Muscle of leg (tissue), 16 donors: ENCODE measurements at places on chromosomes 12 and 14. TPM values are rescaled to one million over a fixed set of nuclear protein-coding genes. Genes with fewer than 3 reads are reported as not detected.

Gene JPH4
- 0.53 TPM for total RNA-seq

Gene NOS1
- total RNA-seq: 0.18 TPM

Gene DPF3
- 1.3 TPM for total RNA-seq

Gene XPOT
- total RNA-seq: 37.2 TPM

Gene ERBB3
- 126 TPM for total RNA-seq

Gene HOXC4
- 10.1 TPM for total RNA-seq

Gene PLBD1
- 23.2 TPM for total RNA-seq

Gene TM7SF3
- 25.7 TPM for total RNA-seq

Gene GNB3
- total RNA-seq: 4.7 TPM

Gene CLEC9A
- total RNA-seq: 0.18 TPM

Gene GPD1
- total RNA-seq: 56.3 TPM

Gene RNU4-1
- 636 TPM for total RNA-seq

Gene ADGRD1
- 10.8 TPM for total RNA-seq

Gene CNOT2
- total RNA-seq: 97.9 TPM

Gene TAS2R30
- 4.3 TPM for total RNA-seq

Gene CYP46A1
- total RNA-seq: 2.3 TPM

Gene SYCP3
- total RNA-seq: 0.13 TPM

Gene PRKCH
- 15.5 TPM for total RNA-seq

Gene SOAT2
- total RNA-seq: 0.04 TPM

Gene MEG3
- 2,358 TPM for total RNA-seq
